Neural crest cell (in vitro differentiated cells): ENCODE measurements at places on chromosomes 11 and 22.
A peak's percentile ranks its signal among the peaks of the same experiment; 100 is the strongest.

DNA sequence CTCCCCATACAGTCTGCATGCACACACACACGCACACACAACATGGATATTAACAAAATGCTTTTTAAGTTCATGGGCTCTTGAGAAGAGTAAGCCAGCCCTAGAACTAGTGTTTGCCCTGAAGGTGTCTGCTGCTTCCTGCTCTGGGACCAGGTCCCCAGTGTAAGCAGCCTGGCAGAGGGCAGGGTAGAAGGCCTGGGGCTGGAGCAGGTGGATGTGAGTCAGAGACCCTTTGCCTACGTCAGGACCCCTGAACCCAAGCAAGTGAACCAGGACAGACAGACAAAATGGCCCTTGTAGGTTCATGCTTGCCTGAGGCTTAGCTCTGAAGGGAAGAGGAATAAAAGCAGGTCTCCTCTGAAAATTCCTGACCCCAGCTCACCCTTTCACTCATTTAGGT lies 357.9 kb downstream of the TBC1D22A start:
- no peak for DNase-seq

DNA sequence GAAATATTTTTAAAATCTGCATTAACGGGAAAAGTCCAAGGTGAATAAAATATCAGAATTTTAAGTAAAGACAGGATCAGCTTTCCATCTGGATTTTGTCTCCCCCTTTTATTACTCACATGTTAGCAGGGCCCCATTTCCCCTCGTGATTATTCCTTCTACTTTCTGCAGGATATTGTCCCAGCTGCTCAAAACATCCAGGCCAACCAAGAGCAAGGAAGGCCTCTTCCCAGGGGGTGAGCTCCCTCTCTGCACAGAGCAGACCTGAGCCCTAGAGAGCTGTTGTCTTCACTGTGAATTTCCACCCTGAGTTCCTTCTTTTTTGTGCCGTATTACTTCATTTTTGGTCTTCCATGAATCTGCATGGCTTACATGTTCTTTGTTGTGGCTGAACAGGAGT lies 3.7 kb upstream of the TMPRSS13 start:
- DNase-seq, result no peak

DNA sequence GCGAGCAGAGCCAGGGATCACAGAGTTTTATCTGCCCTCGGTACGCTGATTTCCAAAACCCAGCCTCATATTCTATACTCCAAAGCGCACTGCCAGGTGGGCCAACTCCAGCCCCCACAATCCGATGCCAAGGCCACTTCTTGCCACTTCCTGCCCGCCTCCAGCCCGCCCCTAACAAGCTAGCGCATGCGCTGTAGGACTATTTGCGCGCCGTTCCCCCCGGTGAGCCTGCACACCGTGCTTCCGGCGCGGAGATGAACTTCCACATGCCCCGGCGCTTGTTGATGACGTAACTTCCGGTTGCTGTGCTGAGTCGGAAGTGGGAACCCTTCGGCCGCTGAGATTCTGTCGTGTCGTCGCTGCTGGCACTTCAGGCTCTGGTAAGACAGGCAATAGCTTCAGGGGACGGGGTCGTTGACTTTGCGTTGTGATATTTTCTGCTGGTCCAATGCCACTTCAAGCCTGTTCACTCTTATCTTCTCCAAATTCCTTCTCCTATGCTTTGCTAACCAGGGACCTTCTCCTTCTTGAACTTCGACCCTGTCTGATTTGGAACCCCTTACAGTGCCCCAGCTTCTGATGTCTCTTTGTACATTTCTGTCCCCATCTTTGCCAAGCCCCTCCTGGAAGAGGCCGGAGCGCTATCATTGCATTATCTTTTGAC lies at the start of gene UBE4A:
Gene UBE4A, plus strand, starts transcription at position 306 of the 664 bp plus-strand sequence. CDS start 5,481 bp downstream, outside the sequence.
- DNase-seq, result peak; percentile 88

DNA sequence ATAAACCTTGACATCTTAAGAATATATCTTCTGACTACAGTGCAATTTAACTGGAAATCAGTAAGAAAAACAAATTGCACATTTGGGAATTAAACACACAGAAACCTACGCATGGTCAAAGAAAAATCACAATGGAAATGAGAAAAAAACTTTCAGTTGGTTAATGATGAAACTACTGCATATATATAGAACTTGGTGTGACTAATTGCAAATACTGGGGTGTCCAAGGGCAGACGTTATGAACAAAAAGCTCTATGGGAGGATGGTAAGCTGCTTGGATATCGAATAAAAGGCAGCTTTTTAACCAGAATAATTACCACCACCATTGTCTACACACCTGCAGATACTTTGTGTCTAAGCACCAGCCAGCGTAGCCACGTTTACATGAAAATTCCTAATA lies 791 bp downstream of the GDPD4 start:
- DNase-seq, result no peak

DNA sequence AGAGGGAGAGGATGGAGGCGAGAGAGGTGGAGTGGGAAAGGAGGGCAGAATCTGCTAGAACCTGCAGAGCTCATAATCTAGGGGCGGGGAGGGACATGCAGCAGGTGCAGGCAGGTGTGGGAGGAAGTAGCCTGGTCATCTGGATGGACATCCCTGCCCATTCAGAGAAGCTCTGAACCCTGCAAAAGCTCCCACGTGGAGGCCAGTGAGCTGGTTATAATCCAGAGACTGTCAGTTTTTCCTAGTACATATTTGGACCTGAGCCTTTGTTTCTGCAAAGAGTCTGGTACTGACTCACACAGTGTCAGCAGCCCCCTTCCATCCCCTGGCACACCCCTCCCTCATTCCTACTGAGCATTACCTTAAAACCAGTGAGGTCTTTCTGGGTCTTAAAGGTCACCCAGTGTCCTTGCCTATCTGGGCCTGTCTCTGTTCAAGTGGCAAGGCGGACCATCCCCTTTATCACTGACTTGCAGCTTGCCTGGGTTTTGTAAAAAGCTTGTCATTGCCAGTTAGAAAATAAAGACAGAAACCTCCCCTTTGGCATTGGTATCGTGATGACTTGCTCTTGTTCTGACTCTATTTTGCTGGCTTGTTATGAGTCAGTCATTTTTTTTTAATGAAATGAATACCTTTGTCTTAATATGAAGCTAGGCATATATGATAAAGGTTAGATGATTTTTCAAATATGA lies 26.1 kb downstream of the PTPRJ start:
- DNase-seq, result no peak

GRCh38 chr22:21444701-21445436 lies 22.3 kb upstream of the TMEM191C start:
- no peak for DNase-seq

- no peak for DNase-seq
Observed at GRCh38 chr11:8258784-8259183, 4.9 kb downstream of the LMO1 start.

DNA sequence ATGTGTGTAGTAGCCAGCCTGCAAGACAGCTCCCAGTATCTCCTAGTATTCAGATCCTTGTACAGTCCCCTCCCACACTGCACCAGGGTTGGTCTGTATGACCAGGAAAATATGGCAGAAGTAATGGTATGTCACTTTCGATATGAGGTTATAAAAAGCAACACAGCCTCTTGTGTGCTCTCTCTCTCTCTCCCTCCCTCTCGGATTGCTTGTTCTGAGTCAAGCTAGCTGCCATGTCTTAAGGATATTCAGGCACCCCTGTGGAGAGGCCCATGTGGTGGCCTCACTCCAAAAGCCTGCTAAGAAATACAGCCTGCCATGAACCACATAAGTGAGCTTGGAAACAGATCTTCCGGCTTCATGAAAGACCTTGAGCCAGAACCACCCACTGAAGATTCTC lies 25.4 kb downstream of the FXYD6 start:
- no peak for DNase-seq

- no peak for DNase-seq
Observed at GRCh38 chr11:44578279-44578678, 12.8 kb downstream of the CD82 start.

GRCh38 chr11:110798201-110798900 lies 86.1 kb upstream of the ARHGAP20 start:
- DNase-seq, result no peak

DNA sequence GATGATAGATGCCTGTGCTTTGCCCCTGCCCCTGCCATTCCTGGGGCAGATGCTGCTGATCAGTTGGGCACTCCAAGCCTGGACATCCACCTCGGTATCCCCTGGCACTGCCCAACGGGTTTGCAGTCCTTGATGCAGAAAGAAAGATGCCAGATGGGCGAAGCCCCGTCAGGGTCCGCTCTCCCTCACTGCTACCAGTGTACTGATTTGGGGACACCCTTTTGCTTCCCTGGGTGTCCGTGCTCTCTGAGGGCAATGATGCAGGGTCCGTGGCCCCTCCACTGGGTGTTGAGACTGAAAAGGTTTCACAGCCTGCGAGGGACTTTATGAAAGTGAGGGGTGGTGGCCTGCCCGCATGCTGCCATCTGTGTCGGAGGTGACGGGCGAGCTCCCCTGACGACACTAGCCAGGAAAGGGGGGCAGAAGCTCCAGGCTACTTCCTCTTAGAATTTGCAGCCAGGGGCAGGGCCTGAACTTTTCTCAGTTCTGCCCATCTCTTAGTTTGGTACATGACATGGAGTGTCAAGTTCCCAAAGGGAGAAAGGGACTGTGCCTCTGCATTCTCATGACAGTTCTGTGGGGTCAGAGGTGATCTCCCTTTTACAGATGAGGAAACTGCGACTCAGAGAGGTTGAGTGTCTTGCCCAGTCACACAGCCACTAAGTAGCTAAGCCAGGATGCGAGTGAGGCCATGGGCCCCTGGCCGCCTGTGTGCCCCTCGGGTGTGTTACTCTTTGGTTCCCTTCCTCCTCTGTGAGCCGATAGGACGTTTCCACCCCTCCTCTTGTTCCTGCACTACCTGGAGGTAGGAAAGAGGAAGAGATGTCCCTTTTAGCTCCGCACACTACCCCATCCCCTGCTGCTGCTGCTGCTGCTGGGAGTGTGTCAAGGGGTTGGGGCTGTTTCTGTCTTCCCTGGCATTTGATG lies 96.6 kb downstream of the BCR start:
- DNase-seq, result no peak

- no peak for DNase-seq
Observed at GRCh38 chr11:87477321-87477720, 439.6 kb downstream of the TMEM135 start.

- no peak for DNase-seq
Observed at GRCh38 chr11:63874511-63874910, 35.6 kb downstream of the MARK2 start.

- DNase-seq, result no peak
Observed at GRCh38 chr11:8719211-8719649, 36.6 kb downstream of the RPL27A start.

GRCh38 chr11:83760932-83761331 lies 474.8 kb upstream of the CCDC90B start:
- no peak for DNase-seq

DNA sequence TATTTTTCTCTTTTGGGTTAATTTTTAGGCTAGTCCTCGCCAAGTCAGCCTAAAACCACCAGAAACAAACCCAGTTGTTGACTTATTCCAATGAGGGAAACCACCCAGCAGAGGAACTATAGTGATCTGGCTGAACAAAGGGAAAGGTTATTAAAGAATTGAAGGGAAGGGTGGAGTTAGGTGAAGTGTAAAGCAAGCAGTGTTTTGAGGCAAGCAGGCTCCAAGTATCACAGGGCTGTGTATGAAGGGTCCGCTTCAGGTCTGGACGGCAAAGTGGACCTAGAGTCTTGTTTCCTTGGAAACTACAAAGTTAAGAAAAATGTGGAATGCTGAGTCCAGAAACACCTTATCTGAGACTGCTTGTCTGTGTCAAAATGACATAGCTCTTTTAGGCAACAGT lies 3.2 kb upstream of the TCN2 start:
- DNase-seq, result no peak

GRCh38 chr11:57116654-57117053 lies 65.1 kb upstream of the LRRC55 start:
- DNase-seq, result peak; percentile 40

GRCh38 chr11:35158701-35159510 lies 19.9 kb downstream of the CD44 start:
- no peak for DNase-seq

GRCh38 chr22:32700191-32700882 lies 101.2 kb upstream of the TIMP3 start:
- no peak for DNase-seq

DNA sequence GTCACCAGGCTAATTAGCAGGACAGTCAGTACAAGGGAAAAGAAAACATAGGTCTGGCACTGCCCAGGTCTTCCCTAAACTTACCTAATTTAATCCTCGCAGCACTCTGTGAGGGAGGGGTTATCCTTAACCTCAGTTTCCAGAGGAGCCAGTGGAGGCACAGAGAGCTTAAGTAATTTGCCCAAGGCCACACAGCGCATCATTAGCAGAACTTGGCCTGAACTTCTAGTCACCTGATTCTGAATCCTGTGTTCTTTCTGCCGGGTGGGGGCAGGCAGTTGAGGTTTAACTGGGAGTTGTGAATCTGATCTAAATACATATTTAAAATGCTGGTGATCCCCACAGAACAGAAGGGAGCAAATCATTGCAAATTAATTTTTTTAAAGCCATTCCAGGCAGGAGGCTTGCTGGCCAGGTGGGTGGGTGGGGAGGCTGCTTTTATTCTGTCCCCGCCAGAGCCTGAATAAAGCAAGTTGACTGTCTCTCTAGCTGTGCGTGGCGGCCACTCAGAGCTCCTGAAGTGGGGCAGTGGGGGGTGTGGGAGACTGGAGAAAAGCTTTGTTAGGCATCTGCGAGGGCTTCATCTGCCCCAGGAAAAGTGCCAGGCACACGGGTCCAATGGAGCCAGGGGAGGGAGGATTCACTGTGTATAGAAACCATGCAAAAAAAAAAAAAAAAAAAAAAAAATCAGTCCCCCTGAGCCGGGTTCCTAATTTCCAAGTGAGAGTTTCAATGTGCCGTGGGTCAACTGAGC lies 66.1 kb downstream of the NFAM1 start:
- DNase-seq, result no peak

GRCh38 chr11:67160872-67161783 lies 42.1 kb downstream of the KDM2A start:
- DNase-seq, result no peak

GRCh38 chr11:110077831-110078325 lies 15.3 kb upstream of the ZC3H12C start:
- DNase-seq, result no peak

- no peak for DNase-seq
Observed at GRCh38 chr11:17300372-17300771, 23.8 kb downstream of the NUCB2 start.

DNA sequence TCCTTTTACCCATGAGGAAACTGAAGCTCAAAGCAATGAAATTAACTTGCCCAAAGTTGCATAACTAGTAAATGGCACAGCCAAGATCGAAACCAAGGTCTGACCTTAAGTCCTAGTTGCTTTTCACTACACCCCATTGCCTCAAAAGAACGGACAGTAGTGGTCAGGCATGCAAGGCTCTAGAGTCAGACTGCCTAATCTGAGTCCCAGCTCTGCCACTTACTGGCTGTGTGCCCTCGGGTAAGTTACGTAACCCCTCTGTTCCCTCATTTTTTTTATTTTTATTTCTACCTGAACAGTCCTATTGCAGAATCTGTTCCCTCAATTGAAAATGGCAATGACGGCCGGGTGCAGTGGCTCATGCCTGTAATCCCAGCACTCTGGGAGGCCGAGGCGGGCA lies 9.6 kb downstream of the CYB561A3 start:
- DNase-seq, result no peak

DNA sequence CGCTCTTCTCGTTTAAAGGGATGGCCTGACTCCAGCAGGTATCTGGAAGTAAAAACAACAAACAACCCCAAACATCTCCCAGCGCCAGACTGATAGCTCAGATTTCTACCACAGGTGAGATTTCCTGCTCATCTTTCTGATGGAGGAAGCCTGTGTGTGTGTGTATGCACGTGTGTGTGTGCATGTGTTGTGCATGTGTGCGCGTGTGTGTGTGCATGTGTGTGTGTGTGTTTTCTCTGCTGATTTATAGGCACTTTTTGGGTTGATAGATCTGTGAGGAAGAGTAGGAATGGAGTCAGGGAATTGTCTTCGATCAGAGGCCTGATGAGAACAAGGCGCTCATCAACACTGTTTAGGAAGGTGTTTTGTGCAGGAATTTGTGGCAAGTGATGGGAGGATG lies 103.0 kb downstream of the PKNOX2 start:
- DNase-seq, result no peak
